ENCODE measurements at places on chromosomes 5 and 9.

DNA sequence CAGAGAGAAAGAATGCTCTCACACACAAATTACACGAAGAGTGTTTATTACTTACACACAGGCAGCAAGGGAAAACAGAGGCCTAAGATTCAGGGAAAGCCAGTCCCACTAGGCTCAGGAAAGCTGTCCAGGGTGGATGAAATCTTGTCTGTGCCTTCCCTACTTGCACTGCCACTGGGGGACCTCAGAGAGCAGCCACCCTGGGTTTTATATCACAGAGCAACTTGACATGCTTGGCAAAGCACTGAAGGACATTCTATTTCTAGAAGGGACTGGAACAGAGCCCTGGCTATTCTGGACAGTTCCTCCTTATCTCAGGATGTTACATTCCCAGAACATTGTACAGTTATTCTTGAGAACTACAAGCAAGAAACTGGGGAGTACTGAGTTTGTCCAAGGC lies 7.5 kb upstream of the PRSS3 start:
- DNase-seq, result no peak

- DNase-seq, result no peak
These were observed 32.6 kb upstream of the SLC6A19 start for GRCh38 chr5:1168796-1169195.

DNA sequence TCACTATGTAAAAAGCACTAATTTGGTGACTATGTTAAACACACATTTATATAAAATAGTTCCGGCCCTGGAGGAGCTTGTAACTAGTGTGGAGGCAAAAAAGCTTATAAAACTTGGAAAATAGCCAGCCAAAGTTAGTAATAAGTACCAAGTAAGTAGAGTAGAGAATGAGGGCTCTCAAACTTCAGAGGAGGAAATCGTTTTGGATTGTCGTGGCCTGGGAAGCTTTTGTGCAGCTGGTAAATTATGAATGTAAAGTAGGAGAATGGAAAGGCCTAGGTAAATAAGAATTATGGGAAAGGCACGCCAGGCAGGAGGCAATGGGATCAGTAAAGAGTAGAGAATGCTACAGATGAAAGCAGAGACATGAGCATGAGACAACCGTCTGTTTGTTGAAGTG lies 832.7 kb upstream of the ZNF608 start:
- no peak for DNase-seq

- no peak for DNase-seq
These were observed 22.5 kb downstream of the DYNC2I2 start for GRCh38 chr9:128634111-128634510.

DNA sequence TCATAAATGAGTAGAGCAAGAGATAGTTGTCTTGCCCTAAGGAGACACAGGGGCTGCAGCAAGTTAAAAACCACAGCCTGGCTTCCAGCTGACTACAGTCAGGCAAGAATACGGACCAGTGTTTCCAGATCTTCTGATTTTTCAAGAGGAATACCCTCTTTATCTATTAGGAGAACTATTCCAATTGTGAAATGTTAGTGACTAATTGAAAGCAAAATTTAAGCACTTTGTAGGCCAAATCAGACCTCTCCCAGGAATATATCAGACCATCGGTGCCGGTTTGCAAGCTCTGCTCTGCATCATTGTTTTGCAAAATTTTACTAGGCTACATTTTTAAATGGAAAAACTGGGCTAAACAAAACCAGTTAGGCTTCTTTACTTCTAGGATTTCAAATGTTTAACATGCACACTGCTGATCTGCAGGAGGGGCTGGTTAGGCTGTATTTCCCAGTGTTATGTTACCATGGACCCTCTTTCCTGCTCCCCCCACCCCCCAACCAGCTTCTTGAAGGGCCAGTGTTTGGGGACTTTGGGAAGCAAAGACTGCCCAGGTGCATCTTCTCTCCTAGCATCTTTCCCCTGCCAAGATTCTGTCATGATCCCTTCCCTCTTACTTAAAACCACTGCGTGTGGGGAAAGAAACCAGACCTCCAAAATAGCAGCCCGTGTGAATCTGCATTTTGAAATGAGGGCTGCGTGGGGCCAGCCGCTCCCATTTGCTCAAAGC lies 1.1 kb upstream of the ARSI start:
- DNase-seq, result no peak

DNA sequence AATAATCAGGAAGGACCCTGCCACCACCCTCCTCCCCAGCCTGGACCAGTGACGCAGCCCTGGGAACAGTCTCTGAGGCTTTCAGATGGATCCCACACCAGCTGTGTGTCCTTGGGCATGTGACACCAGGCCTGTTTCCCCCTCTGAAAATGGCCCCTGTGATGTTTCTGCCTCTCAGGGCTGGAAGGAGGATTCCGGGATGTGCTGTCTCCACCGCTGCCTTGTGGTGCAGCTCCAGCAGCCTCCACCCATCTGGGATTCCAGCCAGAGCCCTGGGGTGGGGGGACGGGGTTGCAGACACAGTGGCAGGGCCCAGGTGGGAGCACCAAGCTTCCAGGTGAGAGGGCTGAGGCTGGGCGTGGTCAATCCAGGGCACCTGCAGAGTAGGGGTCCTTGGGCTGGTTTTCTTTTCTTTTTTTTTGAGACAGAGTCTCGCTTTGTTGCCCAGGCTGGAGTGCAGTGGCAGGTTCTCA lies 179.7 kb upstream of the IER5L start:
- no peak for DNase-seq

GRCh38 chr5:176454724-176455394 lies 6.7 kb downstream of the FAF2 start:
- DNase-seq, result no peak

- no peak for DNase-seq
These were observed 93.9 kb downstream of the SNX18 start for GRCh38 chr5:54611290-54611951.

- DNase-seq, result no peak
These were observed 28.9 kb downstream of the CDH9 start for GRCh38 chr5:27009540-27009915.

DNA sequence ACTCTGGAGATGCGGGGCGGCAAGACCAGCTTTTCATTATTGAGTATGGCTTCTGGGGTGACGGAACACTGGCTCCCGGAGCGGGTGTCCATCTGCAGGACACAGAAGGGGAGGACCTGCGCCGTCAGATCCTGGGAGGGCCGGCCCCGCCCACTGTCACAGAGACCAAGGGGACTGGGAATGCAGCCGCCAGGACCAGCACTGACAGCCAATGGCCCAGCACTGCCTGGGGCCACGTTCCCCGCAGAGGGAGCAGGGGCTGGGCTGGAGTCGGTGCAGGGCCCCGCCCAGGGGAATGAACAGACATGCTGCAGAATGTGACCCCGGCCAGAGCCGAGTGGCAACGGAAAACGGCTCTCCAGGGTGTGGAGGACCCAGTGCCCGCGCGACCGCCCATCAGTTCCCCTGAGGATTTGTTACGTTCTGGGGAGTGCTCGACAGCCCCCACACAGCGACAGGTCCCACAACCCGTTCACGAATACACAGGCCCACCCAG lies at the start of gene ZDHHC11:
Gene ZDHHC11 (minus strand): TSS at position 476 of the 496 bp plus-strand sequence. CDS start 384 bp downstream, at position 92.
- DNase-seq, result no peak

- no peak for DNase-seq
These were observed 1291.8 kb upstream of the DMAC1 start for GRCh38 chr9:9091387-9091786.

DNA sequence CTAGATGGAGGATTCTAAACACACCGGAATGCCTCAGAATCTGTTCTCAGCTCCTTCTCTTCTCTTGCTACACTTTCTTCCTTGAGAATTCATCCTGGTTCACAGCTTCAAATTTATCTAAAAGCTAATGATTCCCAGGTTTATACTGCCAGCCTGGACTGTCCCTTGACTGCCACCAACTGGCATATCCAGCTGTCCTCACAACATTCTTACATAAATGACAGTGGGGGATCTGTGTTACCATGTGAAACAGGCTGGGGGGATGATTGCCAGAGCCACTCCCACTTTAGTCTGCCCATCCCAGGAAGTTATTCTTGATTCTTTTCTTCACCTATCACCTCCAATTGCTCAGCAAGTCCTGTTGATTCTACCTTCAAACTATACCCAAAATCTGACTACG lies 27.2 kb upstream of the ZFR start:
- peak; percentile 7 for DNase-seq

DNA sequence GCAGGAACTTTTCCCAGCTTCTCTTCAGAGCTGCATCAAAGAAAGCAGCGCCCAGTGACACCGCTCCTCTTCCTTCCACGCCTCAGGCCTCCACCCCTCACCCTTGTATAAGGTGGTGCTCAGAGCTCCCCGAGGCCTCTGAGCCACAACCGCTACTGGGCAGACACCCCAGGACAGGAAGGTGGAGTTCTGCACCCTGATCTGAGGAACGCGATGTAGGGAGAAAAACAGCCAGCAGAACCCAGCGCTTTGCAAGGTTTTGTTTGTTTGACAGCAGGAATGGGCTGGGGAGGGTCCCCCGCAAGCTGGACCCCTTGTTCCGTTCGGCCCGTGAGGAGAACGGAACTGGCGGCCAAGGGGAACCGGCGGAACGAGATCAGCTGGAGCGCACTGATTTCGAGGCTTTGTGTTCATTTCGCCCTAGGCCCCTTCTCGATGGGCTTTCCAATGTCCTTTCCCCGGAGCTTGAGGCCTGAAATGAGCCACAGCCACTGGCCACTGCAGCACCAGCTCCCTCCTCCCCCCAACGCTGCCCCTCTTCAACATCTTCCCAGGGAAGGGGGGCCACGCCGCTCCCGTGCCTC lies 4.1 kb downstream of the EDF1 start:
- DNase-seq, result no peak

DNA sequence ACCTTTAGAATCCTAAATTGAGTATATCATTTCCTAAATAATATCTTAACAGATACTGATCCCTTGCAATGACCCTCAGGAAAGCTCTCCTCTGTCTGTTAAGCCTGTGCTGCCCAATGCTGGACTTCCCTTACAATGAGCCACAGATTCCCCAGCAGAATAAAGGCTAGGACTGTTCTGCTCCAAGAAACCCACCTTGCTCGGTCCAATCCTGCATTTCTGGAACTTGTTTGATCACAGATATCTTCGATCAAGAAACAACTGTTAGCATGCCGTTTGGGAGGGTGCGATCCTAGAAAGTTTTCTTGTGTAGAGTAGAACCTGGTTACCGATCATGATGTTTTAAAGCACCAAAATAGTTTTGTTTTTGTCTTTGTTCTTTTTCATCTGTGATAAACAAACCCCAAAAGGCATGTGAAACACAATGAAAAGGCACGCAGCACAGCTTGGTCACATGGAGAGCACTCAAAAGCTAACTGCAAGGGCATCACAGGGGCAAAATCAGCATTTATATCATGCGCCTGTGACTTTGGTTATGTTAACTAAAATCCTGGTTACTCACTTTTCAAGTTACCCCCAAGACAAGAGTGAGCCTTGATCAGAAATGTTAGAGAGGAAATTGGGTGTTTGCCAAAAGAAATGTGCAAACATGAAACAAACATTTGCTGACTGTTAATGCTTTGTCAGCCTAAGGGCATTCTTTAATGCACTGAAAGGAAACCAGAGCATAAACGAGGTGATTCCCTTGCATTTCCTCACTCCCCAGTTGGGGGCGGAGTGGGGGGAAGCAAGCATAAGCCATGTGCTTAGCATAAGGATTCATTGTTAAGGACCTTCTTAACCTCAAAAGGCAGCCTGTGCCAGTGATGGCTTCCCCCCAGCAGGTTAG lies 61.9 kb upstream of the ADAMTS16 start:
- no peak for DNase-seq

DNA sequence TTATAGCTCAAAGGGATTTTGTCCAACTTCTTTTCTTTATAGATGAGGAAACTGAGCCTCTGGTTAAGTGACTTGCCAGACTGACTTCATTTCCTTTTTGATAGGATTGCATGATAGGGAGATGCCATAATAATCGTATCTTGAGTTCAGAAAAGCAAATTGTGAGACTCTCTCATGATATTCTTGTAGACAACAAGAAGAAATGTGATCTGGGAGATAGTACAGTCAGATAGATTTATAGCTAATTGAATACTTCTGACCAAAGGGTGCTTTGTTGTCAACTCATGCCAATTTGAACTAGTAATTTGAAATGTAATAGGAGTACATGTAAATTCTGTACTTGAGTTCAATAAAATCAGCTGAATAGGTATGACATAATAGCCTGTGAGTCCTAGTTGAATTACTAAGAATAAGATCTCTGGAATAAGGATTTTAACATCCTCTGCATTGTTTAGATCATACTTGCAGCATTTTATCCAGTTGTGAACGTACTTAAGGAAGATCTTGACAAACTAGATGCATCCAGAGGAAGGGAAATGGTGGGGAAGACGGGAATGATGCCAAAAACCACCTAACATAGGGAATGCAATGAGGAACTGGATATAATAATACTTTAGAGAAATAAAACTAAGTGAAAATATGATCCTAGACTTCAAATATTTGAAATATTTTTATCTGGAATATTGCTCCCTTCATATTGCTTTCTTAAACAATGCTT lies 25.5 kb downstream of the CWC27 start:
- DNase-seq, result no peak

- no peak for DNase-seq
These were observed 43.3 kb upstream of the ALDH1A1 start for GRCh38 chr9:72996114-72996513.

GRCh38 chr5:55758231-55758630 lies 20.4 kb downstream of the DDX4 start:
- DNase-seq, result no peak

DNA sequence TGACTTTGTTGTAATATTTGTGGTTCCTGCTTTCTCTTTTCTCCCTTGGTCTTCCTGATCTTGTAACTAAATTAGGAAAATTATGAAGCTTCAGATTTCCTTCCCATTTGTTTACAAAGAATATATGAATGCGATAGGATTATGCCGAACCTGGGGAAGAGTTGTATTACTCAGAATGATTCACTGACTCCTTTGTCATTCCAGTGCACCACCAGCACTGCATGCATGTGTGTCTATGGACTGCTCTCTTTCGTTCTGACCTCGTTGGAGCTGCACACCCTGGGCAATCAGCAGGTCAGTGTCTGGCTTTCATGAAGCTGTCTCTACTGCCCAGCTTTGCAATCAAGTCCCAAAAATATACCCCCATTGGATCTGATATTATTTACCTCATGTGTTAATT lies 25.5 kb downstream of the NUP188 start:
- no peak for DNase-seq

DNA sequence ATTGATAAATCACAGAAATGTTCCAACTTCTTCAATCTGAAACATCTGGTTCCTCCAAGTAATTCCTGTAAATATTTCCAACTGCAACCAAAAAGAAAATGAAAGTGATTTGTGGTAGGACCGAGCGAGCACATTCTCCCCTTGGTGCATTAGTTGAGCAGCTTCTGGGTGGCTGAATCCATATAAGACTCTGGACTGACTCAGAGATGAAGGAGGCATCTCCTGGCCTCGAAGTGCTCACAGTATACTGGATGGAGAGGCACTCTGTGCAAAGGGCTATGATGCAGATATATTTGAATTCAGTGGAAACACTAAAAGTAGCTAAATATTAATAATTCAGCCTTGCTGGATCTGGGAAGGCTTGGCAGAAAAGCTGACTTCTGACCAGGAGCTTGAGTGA lies 265.0 kb downstream of the MARCHF11 start:
- no peak for DNase-seq

GRCh38 chr5:3845230-3845629 lies 249.6 kb downstream of the IRX1 start:
- DNase-seq, result no peak

DNA sequence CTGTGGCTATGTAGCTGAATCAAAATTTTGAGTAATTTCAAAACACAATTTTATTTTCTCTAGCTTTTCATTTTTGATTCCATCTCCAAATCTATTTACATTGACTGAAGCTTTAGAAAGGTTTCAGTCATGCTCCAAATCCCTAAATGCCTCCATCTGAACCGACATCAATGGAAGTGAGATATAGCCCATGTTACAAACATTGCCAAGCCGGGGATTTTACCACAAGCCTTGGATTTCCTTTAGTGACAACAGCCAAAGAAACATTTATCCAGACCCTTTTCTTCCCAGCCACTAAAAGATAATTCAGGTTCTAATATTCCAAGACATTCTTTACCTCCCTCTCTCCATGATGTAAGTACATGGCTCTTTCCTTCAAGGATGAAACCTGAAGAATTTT lies 1087.7 kb upstream of the SEMA6A start:
- DNase-seq, result no peak
